Mesendoderm (in vitro differentiated cells): ENCODE measurements at places on chromosomes 13 and 19.

DNA sequence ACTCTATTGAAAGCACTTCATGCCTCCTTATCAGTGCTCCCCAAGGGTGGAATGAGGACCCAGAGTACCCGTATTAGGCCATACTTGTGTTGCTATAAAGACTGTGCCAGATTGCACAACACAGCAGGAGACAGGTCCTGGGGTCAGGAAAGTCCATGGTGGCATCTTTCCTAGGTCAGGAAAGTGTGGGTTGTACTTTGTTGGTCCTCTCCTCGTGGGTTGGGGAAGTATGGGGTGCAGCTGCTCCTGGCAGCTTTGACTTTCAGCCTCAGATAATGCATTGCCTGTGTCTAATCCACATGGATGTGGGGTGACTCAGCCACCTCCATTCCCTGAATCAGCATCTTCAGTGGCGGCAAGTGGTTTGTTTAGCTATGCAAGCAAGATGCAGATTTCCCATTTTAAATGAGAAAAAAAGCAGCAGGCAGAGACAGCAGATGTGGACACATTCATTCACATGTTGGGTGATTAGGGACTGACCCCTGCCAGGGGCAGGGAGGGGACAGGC is 8.4 kb upstream of the CYP2B6 start:
- DNase-seq, result peak; percentile 28

DNA sequence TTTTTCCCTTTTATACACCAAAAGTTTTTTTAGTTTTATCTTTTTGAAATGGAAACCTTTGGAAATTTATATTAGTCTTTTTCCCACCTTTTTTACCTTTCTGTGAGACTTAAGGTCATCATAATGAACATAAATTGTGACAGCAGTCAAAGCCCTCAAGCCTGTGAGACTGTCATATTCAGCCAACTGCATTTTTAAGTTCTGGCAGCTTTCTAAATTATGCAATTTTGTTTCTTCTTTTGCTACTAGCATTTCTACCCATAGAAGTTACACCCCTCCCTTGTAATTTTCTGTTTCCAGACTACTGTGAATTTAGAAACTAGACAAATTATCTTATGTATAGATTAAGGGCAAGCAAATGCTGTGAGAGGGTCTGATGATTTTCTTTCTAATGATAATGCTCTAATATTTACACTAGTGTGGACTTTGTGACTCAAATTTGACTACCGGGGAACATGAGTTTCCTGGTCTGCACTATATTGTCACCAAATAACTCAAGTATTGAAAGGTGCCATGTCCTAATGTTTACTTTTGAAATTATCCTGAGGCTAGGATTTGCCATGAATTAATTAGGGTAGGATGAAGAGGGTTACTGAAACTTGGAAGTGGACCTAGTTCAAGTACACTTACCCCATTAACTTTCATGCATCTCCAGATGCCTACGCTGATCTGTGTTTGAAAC is 43.7 kb downstream of the FRY start:
- DNase-seq, result no peak

DNA sequence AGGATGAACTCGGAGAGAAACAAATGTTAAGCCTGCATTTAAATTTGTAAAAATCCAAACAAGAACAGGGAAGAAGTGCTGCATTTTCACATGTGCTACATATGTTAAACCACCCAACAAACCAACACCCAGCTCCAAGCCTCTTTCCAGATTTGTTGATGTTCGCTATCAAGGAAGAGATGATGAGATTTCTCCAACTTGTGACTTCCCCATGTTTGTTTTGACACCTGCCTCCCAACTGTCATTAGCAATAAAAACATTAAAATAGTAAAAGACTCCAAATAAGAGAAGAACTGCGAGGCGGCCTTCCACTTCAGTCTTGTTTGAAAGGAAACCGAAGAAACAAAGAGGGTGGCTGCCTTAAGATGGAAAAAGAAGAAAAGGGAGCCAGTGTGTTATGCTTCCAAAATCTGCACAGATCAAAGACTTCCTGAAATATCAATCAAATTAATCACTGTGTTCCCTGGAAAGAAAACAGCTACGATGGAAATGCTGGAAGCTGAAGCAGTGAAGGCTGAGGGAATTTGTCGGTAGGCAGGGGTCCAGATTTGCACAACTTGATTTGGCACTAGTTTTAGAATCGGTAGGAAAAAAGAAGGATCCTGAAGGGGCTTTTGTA is 14.0 kb upstream of the GGACT start:
- DNase-seq, result no peak

DNA sequence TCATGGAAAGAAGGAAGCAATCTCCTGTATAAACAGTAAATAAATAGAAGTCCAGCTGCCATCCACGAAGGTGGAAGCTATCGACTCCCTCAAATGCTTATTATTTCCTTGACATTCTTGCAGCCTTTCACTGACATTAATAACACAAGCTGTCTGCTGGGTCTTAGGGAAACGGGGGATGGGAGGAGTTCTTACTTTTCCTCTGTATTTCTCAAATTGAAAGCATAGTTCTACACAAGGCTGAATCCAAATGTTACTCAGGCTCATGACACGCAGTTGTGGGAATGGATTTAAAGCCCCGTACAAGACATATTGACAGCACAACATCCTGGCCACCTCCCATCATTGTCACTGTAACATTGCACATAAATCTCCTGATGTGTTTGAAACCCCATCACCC is 4.0 kb downstream of the SERPINE3 start:
- DNase-seq, result no peak

- DNase-seq, result peak; percentile 62
Measured at GRCh38 chr13:21240586-21240985, 64.1 kb downstream of the MRPL57 start.

DNA sequence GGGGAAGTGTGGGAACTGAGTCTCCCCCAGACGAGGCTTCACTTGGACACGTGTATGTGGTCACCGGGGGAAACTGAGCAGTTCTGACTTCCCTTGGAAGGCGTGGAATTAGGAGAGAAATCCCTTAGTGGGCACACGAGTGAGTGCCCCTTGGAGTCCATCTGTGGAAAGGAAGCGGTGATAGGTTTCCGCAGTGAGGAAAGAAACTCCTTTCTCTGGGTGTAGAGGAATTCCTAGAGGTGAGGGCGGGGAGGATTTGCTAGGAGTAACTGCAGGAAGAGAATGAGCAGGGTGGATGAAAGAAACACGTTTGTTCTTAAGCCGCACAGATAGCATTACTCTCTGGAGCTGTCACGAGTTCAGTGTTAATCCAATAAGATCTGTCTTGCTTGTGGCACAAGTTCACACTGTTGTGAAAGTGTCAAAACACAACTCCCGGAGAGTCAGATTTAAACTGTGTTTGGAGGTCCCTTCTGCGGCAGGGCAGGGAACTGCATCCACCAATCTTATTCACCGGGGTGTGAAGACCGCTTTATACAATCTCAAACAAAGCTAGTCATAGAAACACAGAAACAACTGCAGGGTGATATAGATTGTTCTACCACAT is 1.2 kb downstream of the KL start:
- DNase-seq, result peak; percentile 93

DNA sequence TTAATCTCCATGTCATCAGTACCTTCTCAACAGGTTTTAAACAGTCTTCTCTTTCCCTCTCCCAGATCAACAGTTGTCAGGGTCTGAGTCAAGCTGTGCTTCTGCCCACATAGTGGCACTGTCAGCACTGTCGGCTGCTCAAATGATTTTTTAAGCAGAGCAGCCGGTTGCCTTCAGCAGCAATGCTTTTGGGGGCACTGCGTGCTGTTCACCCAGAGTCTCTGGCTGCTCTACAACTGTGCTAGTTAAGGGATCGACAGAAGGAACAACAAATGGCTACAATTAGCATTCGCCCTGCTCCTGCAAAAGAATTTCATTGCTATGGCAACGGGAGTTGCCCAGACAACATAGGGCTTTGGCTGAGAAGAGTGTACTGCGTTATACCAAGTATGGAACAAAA is 412.9 kb downstream of the DIAPH3 start:
- peak; percentile 97 for DNase-seq

DNA sequence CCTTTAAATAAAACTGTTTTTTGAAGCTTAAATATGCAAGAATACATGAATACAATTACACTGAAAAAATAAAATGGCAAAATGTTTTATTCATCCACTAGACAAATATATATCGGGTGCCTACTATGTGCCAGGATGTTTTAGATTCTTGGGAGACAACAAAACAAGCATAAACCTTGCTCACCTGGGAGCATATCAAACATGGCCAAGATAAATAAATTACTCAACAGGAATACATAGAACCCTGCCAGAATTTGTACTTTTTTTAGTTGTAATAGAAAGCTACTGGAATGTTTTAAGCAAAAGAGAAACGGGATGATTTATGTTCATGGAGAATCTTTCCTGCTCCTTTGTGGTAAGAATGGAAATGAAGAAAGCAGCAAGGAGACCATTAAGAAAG is 2358.5 kb upstream of the PCDH20 start:
- DNase-seq, result no peak

- no peak for DNase-seq
Measured at GRCh38 chr19:47417107-47417745, 2.1 kb downstream of the MEIS3 start.

DNA sequence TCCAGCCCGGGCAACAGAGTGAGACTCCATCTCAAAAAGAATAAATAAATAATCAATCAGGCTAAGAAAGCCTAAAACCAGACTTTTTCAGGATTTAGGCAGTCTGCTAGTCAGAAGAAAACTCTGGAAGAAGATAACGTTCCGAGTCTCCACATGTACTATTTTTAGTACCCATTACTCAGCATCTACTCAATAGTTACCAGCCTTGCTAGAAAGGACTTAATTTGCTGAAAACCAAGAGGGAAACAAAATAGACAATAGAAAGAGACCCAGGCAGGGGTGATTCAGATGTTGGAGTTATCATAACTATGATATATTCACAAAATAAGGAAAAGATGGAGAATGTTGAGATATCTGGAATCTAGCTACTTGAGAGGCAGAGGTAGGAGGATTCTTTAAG is 3.6 kb upstream of the LIN7B start:
- no peak for DNase-seq

GRCh38 chr13:54415753-54416366 is 1387.2 kb downstream of the OLFM4 start:
- DNase-seq, result peak; percentile 47

DNA sequence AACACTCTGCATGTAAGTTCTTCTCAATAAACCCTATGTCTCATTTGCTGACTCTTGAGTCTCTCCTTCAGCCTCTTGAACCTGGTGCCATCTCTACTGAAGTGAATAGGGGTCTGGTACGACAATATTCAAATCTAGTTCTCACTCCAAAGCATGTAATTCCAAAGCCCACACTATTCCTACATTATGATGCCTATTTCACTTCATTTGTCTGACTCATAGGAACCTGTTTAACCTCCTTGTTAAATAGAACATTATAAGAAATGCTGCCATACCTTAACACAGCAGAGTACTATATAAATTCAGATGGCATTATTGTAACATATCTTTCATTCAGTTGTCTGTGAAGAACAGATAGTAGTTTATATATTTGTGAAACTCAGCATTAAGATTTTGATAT is 67.1 kb downstream of the STARD13 start:
- no peak for DNase-seq

DNA sequence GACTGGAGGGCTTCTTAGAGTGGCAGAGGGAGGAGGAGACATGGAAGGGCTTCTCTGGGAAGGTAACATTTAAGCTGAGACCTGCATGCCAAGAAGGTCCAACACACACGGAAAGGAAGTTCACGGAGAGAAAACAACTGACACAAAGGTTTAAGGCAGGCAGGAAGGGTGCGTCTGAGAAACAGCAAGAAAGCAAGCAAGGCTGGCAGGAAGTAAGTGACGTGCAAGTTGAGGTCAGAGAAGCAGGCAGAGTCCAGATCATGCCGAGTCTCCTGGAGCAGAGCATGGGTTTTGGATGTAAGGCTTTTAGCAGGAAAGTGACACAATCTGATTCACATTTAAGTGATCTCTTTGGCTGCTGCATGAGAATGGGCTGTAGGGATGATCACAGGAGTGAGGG is 60.5 kb downstream of the ATP7B start:
- no peak for DNase-seq

DNA sequence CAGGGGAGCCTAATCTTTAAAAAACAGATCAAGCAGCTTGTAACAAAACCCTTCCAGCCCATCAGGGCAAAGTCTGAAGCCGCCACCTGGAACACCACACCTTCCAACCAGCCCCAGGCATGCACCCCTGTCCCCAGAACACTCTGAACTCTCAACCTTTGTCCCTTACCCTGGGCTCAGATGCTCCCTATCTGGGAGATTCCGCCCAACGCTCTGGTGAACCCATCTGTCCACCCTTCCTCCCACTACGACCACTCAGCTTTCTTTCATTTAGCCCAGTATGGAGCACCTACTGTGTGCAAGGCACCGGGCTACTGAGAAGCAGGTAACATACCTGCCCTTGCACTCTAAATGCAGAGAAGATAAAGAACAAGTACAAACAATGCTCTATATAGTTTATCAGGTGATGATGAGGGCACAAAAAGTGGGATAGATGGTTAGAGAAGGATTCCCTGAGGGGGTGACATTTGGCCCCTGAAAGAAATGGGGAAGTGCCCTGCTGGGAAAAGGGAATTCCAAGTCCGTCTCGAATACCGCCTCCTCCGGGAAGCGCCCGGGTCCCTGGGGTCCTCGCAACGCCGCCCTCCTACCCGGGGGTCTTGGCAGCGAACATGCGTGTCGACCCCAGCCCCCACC is 629 bp downstream of the PEPD start:
- DNase-seq, result peak; percentile 23

DNA sequence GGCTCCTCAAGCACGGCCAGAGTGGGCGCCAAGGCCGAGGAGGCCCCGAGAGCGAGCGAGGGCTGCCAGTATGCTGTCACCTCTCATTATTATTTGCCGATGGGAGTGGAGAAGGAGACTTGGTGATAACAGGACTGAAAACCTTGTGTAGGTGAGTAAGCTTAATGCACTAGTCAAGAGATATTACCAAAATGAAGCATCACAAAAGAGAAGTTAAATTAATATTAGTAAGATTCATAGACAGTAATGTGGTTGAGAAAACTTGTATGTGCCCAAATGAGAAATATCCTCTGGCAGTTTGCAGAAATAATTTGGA is 204.5 kb upstream of the SLITRK1 start:
- no peak for DNase-seq

GRCh38 chr19:861756-862580 is 2.5 kb downstream of the CFD start:
- peak; percentile 89 for DNase-seq

DNA sequence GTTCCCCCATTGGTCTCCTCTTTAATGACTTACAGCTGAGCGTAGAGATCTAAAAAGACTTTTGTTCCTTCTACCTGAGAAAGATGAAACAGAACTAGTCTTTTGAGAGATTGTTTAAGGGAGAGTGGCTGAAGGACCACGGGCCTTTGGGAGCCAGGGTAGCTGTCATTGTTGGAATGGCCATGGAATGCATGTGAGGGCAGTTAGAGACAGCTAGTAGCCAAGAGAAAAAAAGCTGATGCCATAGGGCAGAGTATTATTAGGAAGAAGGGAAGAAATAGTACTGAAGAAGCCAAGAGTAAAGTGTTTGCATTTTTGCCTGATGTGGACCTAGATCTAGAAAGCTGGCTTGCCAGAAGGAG is 5.6 kb downstream of the ZNF507 start:
- DNase-seq, result no peak

- peak; percentile 65 for DNase-seq
Measured at GRCh38 chr19:43316591-43317319, 36.7 kb upstream of the CD177 start.
